ENCODE measurements at places on chromosomes 2 and 18.

- no peak for DNase-seq
Measured at GRCh38 chr2:189367343-189367742, 73.9 kb upstream of the WDR75 start.

DNA sequence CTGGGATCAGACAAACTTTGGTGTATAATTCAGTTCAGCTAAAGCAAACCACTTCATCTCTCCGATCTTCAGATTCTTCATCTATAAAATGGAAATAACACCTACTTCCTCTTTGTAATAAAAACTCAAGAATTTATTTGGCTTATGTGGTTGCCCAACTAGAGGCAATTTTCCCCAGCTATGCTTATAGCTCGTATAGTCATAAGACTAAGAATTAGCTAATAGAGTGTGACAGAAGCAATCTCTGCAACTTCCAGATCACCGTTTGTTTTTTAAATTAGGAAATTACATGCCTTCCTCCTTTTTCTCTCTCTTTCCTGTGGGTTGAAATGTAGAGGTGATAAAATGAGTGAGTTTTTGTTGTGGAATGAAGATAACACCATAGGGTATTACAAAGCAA is 35.3 kb upstream of the KCNF1 start:
- no peak for DNase-seq

- DNase-seq = peak; percentile 29
Measured at GRCh38 chr2:57516698-57517340, 529.8 kb upstream of the VRK2 start.

- peak; percentile 51 for DNase-seq
Measured at GRCh38 chr2:235765181-235765820, 271.5 kb downstream of the AGAP1 start.

- DNase-seq = no peak
Measured at GRCh38 chr2:136055929-136056688, 61.8 kb downstream of the CXCR4 start.

GRCh38 chr2:12469141-12469561 is 247.6 kb upstream of the TRIB2 start:
- DNase-seq = peak; percentile 98

DNA sequence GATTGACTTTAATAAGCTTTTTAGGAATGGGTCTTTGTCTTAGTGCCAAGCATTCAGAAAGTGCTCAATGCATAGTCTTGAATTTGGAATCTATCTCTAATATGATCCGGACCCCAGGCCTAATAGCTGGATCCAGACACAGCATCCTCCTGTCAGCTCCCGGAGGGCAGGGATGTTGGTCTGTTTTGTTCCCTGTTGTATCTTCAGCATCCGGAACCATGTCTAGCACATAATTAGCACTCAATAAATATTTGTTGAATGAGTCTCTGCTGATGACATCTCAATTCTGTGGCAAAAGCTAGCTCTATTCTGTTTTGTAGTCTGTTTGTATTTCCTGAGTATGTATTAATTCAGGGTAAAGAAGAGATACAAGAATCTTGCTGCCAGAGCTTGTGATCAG is 169.1 kb downstream of the DCDC2C start:
- no peak for DNase-seq

GRCh38 chr2:236449167-236449761 is 120.4 kb upstream of the ACKR3 start:
- no peak for DNase-seq

GRCh38 chr18:23281626-23282436 is 146.5 kb downstream of the CABLES1 start:
- DNase-seq = peak; percentile 94

DNA sequence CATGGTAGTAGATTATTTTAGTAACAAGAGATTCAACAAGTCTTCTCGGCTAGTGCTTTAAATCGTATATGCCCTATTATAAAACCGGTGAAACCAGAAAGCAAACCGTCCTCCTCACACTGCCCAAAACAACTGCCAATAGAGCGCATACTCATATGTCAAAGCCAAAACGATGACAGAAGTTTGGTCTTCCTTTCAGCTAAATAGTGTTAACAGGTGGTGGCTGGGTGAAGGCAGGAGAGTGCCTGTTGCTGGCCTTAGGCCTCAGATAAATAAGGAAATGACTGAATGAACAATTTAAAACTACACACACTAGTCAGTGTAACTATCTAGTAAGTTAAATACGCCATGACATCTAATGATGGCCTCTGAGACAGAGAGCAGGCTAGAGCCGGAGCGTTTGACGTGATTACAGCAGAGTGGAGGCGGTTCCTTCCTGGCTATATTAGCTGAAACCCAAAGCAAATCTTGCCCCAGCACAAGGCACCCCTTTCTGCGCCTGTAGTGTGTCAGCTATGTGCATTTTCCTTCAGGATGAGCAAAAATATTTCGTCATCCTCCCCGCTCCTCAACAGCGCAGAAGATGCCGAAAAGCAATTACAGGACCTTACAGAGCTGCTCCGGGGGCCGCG is 1.6 kb downstream of the LONRF2 start:
- DNase-seq = no peak

- DNase-seq = no peak
Measured at GRCh38 chr2:132618734-132619133, 51.3 kb downstream of the LYPD1 start.

DNA sequence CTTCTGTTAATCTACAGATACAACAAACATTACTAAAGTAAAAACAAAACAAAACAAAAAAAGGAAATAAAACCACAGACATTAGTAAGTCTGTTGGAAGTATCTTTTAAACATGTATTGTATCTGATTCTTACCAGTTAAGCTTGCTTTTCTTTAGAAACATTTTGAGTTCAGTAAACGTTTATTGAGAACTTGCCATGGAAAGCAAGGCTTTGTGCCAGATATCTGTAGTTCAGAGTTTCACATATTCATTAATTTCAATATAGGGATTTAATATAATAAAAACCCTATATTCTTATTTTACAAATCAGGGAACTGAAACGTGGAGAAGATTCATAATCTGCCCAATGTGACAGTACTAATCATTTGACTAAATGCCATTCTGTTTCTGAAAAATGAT is 1101.0 kb upstream of the GYPC start:
- no peak for DNase-seq

GRCh38 chr2:185291035-185291647 is 447.5 kb upstream of the FSIP2 start:
- DNase-seq = no peak

- no peak for DNase-seq
Measured at GRCh38 chr2:30193104-30193681, 38.1 kb upstream of the LBH start.

DNA sequence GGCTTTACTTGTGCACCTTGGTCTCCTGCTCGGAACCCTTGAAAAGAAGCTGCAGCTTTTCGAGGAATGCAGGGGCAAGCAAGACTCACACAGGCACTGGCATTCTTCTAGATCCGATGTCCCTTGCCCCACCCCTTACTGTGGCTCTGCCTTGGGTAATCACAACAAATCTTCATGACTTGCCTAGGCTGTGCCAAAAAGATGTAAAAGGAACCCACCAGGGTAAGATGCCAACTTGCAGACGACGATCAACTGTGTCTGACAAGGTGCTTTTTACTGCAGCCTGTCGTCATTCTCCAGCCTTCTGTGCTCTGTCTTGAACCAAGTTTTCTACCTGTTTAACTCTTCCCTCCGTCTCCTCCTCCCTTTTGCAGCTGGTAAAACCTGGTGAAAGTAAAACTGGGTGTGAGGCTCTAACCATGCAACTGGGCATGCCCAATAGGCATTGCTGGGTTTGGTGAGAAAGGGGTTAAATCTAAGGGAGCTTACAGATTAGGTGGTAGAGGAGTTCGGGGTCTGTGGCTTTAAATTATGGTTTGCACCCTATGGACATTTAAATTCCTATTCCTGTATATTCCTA is 909 bp upstream of the NRXN1 start:
- no peak for DNase-seq

- DNase-seq = no peak
Measured at GRCh38 chr2:80113399-80113798, 191.2 kb downstream of the LRRTM1 start.

GRCh38 chr2:3692375-3692774 is 11.0 kb upstream of the DCDC2C start:
- no peak for DNase-seq

DNA sequence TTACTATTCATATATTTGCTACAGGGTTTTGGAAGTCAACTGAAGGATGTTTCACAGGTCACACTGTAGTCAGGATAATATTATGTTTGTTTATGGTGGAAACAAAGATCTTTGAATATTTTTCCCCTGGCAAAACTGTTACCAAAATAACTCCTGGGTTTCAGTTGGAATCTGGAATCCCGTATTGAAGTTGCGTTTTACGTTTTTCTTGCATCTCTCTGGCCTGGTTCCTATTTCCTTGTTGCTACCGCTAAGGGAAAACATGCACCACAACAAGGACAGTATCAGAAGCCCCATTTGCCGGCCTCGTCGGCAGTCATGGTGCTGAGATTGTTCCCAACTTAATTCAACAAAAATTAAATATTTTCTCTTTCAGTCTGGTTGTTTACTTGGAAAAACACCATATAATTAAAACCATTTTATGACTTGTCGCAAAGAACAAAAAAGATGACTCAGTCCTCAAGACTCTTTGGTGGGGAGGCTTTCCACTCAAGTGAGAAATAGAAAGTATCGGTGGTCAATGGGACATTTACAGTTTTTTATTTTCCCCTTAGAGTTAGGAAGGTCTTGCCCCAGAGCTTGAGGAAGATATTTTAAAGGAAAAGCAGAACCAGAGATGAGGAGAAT is 42.3 kb downstream of the EN1 start:
- DNase-seq = peak; percentile 72

GRCh38 chr2:188529710-188530109 is 238.0 kb downstream of the GULP1 start:
- DNase-seq = no peak

DNA sequence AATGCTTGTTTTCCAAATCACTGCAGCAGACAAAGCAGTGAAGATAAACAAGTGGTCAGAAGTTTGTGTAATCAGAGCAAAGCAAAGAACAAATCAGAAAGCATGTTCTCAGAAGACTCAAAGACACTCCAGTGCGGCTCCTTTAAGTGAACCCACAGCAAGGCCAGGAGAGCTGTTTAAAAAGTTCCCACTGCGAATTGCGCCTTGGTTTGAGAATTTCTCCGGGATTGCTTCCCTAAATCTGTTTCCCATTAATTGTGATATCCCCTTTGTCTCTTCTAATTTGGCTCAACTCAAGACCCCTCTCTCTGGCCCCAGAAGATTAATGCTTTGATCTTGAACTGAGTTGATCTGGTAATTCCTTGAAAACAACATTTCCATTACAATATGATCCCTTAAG is 122.4 kb upstream of the BCL2L11 start:
- no peak for DNase-seq

DNA sequence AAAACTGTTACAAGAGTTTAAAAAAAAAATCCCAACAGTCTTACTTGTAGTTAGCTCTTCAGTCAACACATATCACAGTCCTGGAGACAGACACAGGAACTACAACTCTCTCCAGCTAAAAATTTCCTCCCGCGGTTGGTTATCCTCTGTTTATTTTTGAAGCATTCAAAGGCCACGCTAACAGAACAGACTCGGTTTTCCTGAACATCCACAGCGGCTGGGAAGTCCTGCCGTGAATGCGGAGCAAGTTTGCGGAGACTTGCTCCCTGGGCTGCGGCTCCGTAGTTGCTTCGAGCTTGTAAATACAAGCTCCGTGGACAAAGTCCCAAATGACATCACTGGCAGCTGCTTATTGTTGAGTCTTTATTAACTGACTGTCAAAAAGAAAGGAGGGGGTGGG is at the start of gene NCKAP5:
Gene NCKAP5 (minus strand): TSS at position 292 of the 400 bp plus-strand sequence. CDS start 50,937 bp downstream, outside the sequence.
- no peak for DNase-seq

DNA sequence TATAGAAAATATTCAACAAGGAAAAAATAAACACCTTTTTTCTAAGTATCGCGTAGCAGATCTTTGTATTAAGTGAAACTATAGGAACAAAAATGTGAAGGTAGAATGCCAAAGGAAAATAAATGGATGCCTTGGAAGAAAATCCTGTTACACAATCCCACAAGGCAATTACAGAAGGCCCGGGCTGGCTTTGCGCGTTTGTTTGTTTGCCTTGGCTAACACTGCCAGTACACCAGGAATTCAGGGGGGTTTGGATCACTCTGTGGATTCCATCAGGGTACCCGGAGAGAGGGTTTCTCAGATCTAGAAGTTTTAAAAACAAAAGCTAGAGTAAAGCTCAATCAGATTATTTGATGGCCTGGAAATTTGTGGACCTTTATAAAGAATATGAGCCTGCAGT is 478.3 kb downstream of the FBXO15 start:
- DNase-seq = peak; percentile 91

DNA sequence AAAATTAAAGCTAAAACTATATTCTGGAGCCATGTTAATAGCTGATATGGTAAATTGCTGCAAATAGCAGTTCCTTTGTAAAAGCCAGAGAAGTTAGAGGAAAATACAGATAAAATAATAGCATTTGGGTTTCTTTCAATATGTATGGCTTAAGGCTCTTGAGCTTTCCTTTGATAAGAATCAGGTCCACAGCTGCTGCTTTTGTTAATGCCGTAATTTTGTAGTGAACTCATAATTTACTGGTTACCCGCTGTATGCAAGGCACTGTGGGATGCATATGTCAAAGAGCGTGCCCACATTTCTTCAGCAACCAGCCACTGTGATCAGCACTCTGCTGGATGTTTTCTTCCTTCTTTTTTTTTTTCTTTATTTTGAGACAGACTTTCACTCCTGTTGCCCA is 79.1 kb downstream of the MOGAT1 start:
- no peak for DNase-seq

GRCh38 chr2:120271711-120272379 is 19.2 kb downstream of the RALB start:
- DNase-seq = no peak

DNA sequence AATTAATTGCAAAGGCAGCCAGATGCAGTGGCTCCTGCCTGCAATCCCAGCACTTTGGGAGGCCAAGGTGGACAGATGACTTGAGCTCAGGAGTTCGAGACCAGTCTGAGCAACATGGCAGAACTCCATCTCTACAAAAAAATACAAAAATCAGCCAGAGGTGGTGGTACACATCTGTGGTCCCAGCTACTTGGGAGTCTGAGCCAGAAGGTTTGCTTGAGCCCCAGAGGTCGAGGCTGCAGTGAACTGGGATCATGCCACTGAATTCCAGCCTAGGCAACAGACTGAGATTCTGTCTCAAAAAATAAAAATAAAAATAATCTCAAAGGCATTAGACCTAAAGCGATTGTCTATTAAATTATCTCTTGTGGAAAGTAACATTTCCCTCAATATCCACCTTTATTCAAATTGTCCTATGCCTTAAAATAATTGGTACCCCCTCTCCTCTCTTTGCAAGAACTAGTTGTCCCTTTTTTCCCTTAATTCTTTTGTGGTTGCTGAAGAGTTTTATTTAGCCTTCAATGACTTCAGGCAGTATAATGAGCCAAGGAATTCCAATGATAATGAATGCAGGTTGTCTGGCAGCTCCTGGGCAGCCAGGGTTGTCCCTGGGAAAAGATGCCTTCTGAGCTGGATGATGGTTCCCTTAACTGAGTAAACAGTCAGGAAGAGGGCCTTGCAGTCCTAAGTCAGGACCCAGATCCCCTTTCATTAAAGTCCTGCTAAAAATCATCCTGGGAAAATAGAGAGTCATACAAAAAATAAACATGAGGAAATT is 32.2 kb downstream of the GPR75 start:
- no peak for DNase-seq

DNA sequence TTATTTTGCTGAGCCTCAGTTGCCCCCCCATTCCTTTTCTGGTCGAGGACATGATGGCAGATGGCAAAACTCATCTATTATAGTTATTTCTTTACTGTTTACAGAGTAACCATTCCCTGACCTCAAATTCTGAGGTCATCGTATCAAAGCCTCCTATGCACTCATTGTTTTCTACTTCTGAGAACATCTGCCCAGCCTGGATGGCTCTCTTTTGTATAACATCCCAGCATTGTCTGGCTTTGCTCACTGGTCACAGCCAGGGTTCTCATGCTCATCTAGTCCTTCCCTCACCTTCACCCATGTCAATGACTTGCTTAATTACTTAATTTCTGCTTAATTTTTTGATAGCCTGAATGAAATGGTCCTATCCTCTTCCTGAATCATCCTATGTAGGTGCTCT is 472.1 kb downstream of the PARD3B start:
- DNase-seq = no peak
